ENCODE measurements at places on chromosomes 11 and 22. TPM values are rescaled to one million over a fixed set of nuclear protein-coding genes. Genes with fewer than 3 reads are reported as not detected.

Gene SOX6
- 2.0 TPM for total RNA-seq

GRCh38 chr22:50701428-50702154, 29.0 kb downstream of the SHANK3 start:
- no peaks in the 10 kb centered on the region for H3K27me3 ChIP-seq
- H3K4me3 ChIP-seq: no peak overlapping the region
- no peak overlapping the region for H3K27ac ChIP-seq
- peaks cover 6% of the 10 kb centered on the region for H3K4me1 ChIP-seq
- no peaks in the 10 kb centered on the region for H3K36me3 ChIP-seq
- DNase-seq: no peak

Gene NLRP10
- not detected for total RNA-seq

Gene OR4C46
- total RNA-seq: not detected

- H3K4me3 ChIP-seq: peak overlapping the region; percentile 21
- peak; percentile 78 for DNase-seq
- peaks cover 32% of the 10 kb centered on the region for H3K4me1 ChIP-seq
- H3K36me3 ChIP-seq: no peaks in the 10 kb centered on the region
- H3K27ac ChIP-seq: peak overlapping the region; percentile 92
- no peaks in the 10 kb centered on the region for H3K27me3 ChIP-seq
Measured at GRCh38 chr22:50293441-50294318, 13.8 kb downstream of the PLXNB2 start.

DNA sequence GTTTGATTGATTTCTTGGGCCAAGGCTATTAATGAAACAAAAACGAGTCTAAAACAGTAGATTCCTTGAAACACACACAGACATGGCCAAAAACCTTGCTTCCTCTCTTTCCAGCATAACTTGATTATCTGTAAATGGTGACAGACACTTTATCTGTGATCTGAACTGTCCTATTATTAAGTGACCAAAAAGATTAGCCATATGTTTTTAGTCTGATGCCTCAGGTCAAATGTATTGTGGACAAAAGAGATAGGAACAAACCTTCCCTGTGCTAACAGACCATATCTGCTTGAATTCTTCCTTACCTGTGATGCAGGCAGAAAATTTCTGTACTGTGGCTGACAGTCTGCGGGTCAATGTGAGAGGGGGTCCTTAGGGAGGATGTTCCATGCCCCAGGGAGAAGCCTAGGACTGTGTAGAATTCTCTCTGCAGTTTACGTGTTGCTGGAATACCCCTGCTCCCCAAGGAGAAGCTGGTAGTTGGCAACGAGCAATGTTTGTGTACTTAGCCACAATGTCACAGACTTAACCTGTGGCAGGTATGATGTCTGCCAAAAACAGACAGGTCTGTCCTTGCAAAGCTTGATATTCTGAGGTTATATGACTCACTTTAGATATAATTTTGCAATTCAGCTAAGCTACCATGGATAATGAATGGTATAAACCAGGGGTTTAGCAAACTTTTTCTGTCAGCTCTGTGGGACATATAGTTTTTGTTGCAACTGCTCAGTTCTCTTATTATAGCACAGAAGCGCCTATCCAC, 31.2 kb downstream of the C11orf71 start:
- H3K4me3 ChIP-seq: no peak overlapping the region
- no peaks in the 10 kb centered on the region for H3K4me1 ChIP-seq
- H3K27ac ChIP-seq: no peak overlapping the region
- H3K27me3 ChIP-seq: no peaks in the 10 kb centered on the region
- no peaks in the 10 kb centered on the region for H3K36me3 ChIP-seq
- DNase-seq: no peak

DNA sequence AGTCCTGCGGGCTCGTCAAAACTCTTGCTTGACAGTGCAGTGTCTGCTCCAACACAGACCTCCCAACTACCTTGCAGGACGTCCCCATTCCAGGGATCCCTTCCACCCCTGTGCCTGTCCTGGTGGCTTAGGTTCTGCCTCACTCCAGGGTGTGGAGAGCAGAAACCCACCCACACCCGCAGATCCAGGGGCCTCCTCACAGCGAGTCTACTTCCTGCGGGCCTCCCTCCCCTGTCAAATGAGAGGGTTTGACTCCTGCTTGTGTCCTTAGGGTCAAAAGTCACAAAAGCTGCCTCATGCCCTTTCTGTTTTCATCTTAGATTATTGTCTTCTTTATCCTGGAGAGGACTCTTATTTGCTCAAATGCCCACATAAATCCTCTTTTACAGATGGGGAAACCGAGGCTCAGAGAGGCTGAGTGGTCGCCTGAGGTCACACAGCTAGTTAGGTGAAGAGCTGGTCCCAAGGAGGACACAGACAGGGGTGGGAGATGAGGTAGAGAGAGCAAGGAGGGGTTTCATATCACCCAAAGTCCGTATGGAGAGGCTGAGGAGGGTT, 81.1 kb upstream of the KCNQ1OT1 start:
- no peak for DNase-seq
- no peaks in the 10 kb centered on the region for H3K4me1 ChIP-seq
- H3K27ac ChIP-seq: no peak overlapping the region
- H3K4me3 ChIP-seq: no peak overlapping the region
- H3K36me3 ChIP-seq: no peaks in the 10 kb centered on the region

GRCh38 chr22:50228366-50228765, 16.5 kb downstream of the TUBGCP6 start:
- no peak overlapping the region for H3K4me3 ChIP-seq
- no peaks in the 10 kb centered on the region for H3K27me3 ChIP-seq
- no peak for DNase-seq

- DNase-seq: peak; percentile 36
- H3K36me3 ChIP-seq: no peaks in the 10 kb centered on the region
- H3K4me1 ChIP-seq: no peaks in the 10 kb centered on the region
- no peaks in the 10 kb centered on the region for H3K27me3 ChIP-seq
- no peak overlapping the region for H3K27ac ChIP-seq
- H3K4me3 ChIP-seq: no peak overlapping the region
Measured at GRCh38 chr11:332651-333480, 12.2 kb upstream of the IFITM3 start.

Gene KDM4D
- 0.33 TPM for total RNA-seq

- no peaks in the 10 kb centered on the region for H3K36me3 ChIP-seq
- peak; percentile 30 for DNase-seq
- no peaks in the 10 kb centered on the region for H3K27me3 ChIP-seq
- H3K4me1 ChIP-seq: peaks cover 10% of the 10 kb centered on the region
- H3K27ac ChIP-seq: no peak overlapping the region
Measured at GRCh38 chr11:203056-203944, 3.9 kb downstream of the BET1L start.

Gene CCDC89
- 2.6 TPM for total RNA-seq

- H3K27me3 ChIP-seq: no peaks in the 10 kb centered on the region
- no peak overlapping the region for H3K27ac ChIP-seq
- no peaks in the 10 kb centered on the region for H3K36me3 ChIP-seq
Measured at GRCh38 chr11:122181893-122182292, 65.9 kb upstream of the BLID start.

GRCh38 chr11:112837162-112837826, 123.9 kb upstream of the NCAM1 start:
- no peaks in the 10 kb centered on the region for H3K4me1 ChIP-seq
- no peak overlapping the region for H3K4me3 ChIP-seq
- DNase-seq: no peak
- no peak overlapping the region for H3K27ac ChIP-seq
- no peaks in the 10 kb centered on the region for H3K36me3 ChIP-seq
- no peaks in the 10 kb centered on the region for H3K27me3 ChIP-seq

- DNase-seq: no peak
- H3K4me3 ChIP-seq: no peak overlapping the region
- peak overlapping the region; percentile 5 for H3K27ac ChIP-seq
- no peaks in the 10 kb centered on the region for H3K4me1 ChIP-seq
- no peaks in the 10 kb centered on the region for H3K36me3 ChIP-seq
Measured at GRCh38 chr22:46761017-46761416, 1.4 kb upstream of the TBC1D22A start.

Data from breast epithelium (tissue), 4 donors.